ENCODE measurements at places on chromosomes 3 and 15.

- DNase-seq, result no peak
Measured at GRCh38 chr3:32303977-32304881, 65.7 kb downstream of the CMTM8 start.

DNA sequence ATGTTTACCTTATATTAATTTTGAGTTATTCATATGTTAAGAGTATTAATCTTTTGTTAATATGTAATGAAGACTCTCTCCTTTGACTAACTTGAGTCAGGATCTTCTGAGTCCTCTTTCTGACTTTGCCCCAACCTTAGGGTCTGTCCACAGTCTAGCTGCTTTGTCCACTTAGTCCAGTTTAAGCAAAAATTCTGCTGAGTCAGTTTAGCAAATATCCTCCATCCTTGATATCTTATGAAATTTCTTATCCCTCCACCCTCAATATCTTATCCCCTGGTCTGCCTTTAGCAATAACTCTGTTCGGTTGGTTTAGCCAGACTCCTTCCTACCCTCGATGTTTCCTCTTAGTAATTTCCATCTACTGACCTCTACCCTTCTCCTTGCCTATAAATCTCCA lies 91.7 kb downstream of the DIPK2A start:
- no peak for DNase-seq

DNA sequence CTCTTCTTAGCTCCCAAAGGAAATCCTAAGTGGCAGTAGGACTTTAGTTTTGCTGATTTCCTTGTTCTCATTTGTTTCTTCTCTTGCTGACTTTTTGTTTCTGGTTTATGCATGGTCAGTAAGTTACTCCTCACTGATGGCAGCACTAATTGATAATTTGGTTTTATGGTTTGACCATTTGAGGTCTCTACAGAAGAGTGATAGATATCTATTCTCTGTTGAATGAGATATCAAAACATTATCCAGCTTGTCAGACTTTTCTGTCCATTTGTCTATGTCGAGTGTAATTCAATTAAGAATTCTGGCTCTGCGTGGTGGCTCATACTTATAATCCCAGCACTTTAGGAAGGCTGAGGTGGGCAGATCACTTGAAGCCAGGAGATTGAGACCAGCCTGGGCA lies 84.5 kb upstream of the PLXND1 start:
- DNase-seq, result no peak

DNA sequence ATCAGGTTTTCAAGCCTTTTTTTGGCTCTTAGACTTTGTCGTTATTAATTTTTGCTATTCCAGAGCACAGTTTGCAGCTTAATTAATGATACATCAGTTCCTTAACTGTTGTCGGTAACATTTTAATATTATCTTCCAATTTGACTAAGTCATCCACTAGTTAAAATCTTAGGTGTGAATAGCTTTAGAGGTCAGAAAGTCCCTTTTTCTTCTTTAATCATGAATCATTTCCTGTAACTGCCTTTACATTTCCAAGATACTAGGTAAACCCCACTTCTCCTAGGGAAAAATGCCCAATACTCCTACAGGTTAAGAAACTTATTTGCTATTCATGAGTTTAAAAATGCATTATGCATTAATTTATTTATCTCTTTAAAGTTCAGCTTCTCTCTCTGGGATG lies 260.9 kb upstream of the CFAP20DC start:
- no peak for DNase-seq

- no peak for DNase-seq
Measured at GRCh38 chr3:125163739-125164601, 48.6 kb downstream of the SLC12A8 start.

DNA sequence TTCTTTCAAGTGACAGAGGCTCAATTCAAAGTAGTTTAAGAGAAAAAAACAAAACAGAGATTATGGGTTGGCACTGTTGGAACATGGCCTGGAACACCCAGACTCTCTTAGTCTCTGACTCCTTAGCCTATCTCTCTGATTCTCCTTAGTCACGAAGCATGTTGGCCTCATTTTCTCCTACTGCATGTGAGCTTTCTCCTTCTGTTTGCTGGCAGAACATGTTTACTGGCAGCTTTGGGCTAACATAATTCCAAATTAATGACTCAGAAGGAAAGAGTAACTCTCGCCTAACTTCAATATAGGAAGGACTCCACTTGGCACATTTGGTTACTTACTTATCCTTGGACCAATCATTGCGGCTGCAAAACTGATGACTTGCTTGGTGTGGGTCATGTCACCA lies 21.7 kb upstream of the CCDC39 start:
- DNase-seq, result no peak

DNA sequence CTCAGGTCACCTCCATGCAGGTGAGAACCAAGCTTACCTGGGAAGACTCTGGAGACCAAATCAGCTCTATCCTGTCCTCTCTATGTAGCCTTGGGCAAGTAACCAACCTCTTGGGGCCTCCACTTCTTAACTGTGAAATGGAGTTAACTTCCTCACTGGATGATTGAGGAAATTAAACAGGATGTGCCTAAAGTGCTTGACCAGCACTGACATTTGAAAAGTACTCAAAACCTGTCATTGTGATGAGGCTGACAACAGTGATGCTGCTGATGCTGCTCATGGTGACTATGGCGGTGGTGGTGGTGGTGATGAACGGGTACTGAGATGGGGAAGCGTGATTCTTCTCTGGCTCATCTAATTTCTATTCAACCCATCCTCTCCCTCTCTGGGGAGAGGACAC lies 22.3 kb downstream of the VIPR1 start:
- DNase-seq, result no peak

- DNase-seq, result no peak
Measured at GRCh38 chr3:152842413-152842812, 7.5 kb downstream of the P2RY1 start.

GRCh38 chr15:29457729-29458128 lies 188.1 kb upstream of the NSMCE3 start:
- no peak for DNase-seq

DNA sequence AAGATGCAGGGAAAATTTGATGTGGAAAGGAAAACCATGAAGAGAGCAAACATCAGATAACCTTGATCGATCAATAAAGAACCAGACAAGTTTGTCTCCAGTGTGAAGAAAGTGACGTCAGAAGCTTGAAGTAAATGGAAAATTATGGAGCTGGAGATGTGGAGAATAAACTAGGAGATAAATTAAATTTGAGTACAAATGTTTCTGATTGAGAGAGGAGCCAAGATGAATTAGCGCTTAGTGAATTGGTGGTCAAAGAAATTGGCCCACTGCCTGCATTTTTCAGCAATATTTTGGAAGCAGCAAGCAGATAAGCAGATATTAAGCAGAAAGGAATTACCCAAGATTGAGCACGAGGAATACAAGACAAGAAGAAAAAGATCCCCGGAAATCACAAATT lies 567.3 kb upstream of the ZNF385D start:
- no peak for DNase-seq

DNA sequence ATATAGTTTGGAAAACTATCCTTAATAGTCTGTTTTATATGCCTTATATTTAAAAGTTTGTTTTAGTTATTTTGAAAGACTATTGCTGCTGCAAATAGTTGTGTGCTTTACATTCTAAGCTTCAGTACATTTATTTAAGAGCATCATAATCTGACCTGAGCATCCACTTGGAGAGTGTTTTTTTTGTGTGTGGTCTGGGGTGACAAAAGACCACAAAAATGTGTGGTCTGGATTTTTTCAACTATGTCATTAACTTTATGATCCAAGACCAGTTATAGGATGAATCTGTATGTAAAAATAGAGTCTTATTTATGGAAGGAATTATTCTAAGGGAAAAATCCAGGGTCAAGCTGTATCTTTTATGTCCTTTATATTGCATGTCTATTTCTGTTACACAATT lies 77.4 kb downstream of the SLTM start:
- no peak for DNase-seq

- DNase-seq, result peak; percentile 59
Measured at GRCh38 chr3:122679085-122679881, 1.4 kb upstream of the PARP14 start.

DNA sequence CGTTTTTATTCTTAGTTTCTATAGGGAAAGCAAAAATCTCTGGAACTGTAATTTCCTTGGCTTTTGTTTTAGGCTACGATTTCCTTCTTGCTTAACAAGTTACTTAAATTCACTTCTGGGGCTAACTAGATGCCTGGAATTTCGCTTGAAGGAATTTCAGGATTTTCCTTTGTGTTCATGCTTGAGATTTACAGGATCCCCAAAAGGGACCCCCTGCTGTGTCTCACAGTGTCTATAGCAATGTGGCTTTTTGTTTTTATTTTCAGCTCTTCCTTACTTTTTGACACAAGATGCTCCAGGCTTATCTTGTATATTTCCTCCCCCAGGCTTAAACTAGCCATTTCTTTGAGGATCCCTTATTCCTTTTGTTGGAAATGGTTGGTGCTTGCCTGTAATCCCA lies 95.5 kb upstream of the DPPA4 start:
- DNase-seq, result no peak

DNA sequence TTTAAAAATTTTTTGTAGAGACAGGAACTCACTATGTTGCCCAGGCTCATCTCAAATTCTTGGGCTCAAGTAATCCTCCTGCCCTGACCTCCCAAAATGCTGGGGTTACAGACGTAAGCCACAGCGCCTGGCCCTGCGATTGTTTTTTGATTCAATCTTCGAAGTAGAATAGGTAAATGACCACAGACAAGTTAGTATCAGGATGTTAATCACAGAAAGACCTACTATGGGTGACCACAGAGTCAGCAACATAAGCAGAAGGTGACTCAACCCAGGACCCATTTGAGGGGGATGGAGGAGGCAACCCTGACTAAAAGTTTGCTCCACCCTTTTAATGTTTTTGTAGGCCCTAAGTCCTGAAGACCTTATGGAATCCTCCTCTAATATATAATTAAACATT lies 10.0 kb upstream of the USP3 start:
- no peak for DNase-seq

GRCh38 chr15:48861813-48862431 lies 16.0 kb upstream of the EID1 start:
- DNase-seq, result peak; percentile 65

DNA sequence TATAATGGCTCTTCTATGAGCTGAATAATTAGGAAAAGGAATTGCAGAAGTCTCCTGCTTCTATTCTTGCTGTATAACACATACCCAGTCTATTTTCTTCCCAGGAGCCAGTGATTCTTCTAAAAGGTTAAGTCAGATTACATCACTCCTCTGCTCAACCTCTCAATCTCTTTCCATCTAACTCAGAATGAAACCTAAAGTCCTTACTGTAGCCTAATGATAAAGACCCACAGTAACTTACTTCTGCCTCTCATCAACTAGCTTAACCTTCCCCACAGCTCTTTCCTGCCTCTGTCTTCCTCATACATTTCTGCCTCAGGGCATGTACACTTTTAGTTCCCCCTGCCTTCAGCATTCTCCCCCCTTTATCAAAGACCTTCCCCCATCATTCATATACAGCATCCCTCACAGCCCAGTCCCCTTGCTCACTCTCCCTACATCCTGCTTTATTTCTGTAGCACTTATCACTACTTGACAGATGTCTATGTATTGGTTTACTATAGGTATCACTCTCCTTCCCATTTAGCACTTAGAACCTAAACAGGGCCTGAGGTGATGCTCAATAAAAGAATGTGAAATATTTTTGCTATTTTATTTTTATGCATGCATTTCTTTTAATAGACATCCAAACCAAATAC lies 28.5 kb upstream of the CMTM6 start:
- no peak for DNase-seq

- no peak for DNase-seq
Measured at GRCh38 chr15:50009634-50010033, 109.4 kb downstream of the ATP8B4 start.

GRCh38 chr15:99729920-99730319 lies 3.3 kb downstream of the LYSMD4 start:
- DNase-seq, result no peak

GRCh38 chr3:113174801-113175485 lies 36.4 kb upstream of the BOC start:
- no peak for DNase-seq

DNA sequence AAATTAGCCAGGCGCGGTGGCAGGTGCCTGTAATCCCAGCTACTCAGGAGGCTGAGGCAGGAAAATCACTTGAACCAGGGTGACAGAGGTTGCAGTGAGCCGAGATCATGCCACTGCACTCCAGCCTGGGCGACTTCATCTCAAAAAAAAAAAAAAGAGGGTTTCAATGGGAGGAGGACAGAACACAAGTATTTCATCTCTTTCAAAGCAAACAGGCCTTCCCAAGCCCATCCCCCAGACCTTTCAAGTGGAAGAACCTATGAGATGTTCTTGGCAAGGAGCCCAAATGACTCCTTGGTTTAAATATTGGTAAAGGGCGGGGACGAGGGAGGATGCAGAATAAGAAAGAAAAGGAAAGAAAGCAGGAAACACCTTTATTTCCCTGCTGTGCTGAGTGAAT lies 62.2 kb upstream of the MCF2L2 start:
- no peak for DNase-seq

DNA sequence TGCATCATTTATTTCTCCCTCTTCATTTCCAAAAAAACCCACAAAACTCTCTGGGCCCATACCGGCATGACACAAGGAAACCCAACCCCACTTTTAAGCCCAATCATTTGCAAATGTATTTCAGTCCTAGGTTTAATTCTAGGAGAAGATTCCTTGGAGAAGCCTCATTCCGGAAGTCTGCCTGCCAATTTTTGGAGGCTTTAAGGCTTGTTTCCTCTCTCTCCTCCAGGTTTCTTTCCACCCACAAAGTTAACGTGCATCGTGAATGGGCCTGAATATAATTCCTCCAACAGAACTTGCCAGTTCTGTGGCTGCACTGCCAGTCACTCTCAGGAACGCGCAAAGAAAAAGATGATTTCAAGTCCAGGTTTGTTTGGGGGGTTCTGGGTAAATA lies 69.9 kb upstream of the FOXP1 start:
- no peak for DNase-seq

DNA sequence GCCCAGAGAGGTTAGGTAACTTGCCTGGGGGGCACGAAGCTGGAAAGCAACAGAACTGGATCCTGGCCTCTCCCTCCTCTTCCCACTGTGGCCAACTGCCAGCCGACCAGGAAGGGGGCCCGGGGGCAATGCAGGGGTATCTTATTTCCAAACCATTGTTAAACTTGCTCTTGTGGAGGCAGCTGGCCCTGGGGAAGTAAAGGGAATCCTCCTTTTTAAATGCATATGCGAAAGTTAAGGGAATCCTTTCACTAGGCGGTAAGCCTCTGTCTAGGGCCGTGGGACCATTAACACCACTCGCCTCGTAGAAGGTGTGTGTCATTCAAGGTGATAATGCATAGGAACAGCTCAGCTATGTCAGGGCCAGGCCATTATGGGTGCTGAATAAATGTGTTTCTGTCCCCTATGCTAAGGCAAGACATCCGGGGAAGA lies 68.6 kb downstream of the ST6GAL1 start:
- DNase-seq, result no peak

- DNase-seq, result no peak
Measured at GRCh38 chr3:127654374-127654773, 18.4 kb upstream of the ABTB1 start.

- DNase-seq, result no peak
Measured at GRCh38 chr3:90044084-90044816, 936.8 kb downstream of the EPHA3 start.

DNA sequence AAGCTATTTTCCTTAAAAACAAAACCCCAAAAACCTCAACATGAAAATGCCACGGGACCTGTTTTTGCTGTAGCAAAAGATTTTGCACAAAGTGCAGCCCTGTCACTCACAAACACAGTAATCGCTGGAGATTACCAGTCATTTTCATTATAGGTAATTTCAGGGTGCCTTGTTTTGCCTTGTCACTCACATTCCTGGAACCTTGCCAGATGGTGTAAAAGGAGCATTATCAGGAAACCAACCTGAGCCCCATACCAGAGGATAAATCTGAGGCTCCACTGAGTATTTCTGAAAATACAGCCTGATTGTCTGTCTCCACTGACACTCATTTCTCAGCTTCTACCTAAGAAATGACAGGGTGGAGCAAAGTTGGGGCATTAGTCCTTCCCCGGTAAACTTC lies 791.3 kb upstream of the LMCD1 start:
- DNase-seq, result no peak

Data from amniotic stem cell (primary cell).